Stimulated activated CD4-positive, alpha-beta T cell treated with anti-CD3 and anti-CD28 coated beads, Interleukin-1b, Interleukin-23, amount 100 ng/mL, for 1 hour (primary cell): ENCODE measurements at places on chromosomes 7 and 10.

DNA sequence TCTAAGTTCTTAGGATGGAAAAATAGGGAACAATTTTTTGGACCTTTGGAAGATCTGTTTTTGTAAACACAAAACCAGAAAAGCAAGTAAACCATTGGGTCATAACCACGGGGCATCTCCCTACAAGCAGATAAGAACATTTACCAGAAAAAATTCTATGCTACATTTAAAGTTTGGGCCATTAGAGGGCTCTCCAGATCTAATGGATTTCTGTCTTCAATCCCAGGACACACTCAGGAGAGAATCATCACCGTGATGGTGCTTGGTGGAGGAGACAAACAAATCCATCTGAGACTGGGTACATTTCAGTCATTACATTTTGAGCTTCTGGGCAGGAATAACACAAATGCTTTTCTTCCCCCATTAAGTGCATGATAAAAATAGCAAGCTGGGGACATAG is 178.4 kb upstream of the TARP start:
- DNase-seq: no peak

GRCh38 chr7:1512781-1513656 is 8.8 kb upstream of the INTS1 start:
- no peak for DNase-seq

- DNase-seq: no peak
Measured at GRCh38 chr10:69145329-69145728, 21.4 kb downstream of the VPS26A start.

DNA sequence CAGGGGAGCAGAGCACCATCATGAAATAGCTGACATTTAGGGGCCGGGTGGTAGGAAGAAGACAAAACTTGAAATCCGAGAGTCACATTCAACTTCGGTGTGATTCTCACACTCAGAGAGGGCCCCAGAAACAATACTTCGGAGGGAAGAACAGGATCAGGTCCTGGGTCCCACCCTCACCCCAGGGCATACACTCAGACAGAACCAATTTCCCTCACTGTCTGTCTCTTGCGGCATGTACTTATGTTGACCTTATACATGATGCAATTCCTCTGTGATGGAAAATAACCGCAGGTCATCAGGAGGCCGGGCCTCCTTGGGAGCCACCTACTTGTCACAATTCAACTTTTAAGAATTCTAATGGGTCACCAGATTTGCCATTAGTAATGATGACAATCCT is 26.3 kb upstream of the HMX3 start:
- no peak for DNase-seq

DNA sequence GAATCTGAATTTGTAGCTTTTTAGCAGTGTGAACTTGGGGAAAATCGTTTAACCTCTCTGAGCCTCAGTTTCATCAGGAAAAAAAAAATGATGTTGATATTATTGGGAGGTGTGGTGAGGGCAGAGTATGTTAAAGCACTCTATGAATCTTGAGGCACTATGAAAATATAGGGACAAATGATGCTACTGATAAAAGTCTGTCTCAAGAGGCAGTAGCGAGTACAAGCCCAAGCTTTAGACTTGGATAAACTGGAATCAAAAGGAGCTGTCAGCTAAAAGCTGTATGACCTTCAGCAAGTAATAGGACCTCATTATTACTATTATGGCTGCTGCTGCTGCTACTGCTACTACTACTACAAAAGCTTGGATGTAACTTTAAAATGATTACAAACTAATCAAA is 8.4 kb downstream of the ZNF277 start:
- DNase-seq: no peak

DNA sequence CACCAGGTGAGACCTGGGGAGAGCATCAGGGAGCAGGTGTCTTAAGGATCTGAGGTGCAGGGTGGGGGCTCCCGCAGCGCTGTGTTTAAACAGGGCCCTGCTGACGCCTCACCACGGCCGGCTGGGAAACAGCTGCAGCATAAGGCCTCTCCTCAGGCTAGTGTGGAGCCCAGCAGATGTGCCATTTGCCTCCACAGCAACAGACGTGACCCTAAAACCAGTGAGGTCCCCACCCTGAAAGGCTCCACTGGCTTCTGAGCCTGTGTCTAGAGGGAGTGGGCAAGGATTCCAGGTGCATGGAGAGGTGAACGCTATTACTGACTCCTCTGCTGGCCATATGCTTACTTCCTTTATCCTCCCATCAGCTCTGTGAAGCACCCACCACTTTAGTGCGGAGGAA is 47.8 kb downstream of the SYPL1 start:
- no peak for DNase-seq

DNA sequence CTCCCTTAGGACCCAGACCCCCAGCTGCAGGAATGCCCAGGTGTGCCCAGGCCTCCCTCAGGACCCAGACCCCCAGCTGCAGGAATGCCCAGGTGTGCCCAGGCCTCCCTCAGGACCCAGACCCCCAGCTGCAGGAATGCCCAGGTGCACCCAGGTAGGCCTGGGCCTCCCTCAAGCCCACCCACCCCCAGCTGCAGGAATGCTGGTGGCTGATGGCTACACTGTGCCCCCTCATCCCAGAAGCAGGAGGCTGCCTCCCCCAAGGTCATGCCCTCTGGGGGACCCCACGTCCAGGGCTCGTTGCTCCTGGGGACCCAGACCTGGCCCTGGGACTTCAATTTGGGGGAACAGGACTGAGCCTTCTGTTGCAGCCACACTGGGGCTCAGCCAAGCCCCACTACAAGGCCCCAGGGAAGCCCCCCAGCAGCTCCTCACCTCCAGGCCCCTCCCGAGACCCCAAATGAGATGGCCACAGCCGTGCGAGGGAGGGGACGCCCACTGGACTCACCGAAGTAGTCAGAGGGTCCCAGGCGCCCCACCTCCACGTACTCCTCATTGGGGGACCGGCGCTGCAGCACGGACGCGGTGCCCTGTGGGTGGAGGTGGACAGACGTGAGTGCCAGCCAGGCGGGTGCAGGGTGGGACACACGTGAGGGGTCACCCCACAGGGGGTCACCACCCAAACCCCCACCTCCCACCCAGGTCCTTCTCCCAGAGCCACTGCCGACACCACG is 31.4 kb upstream of the PDGFA start:
- DNase-seq: no peak

DNA sequence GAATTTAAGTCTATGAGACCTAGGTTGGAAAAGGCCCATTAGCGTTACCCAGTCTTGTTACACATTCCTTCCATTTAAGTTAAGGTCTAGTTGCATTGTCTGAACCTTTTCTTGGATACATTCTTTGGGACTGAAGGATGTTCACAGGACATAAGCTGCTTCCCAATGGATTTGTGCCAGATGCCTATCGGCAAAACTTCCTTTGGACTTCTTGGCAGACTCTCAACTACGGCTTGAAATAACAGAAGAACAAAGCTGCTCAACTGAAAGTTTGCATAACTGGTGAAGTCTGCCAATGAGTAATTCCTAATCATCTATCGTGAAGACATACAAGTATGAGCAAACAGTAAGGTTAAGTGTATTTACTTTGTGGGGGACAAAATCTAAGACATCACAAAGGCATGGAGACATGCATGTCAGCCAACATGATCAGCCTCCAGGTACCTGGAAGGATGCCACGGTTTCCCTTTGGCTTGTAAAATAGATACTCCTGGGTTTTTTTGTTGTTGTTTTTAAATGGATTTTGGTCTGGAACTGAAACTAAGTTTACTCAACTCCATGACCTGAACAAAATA is 35.4 kb downstream of the MALSU1 start:
- no peak for DNase-seq

DNA sequence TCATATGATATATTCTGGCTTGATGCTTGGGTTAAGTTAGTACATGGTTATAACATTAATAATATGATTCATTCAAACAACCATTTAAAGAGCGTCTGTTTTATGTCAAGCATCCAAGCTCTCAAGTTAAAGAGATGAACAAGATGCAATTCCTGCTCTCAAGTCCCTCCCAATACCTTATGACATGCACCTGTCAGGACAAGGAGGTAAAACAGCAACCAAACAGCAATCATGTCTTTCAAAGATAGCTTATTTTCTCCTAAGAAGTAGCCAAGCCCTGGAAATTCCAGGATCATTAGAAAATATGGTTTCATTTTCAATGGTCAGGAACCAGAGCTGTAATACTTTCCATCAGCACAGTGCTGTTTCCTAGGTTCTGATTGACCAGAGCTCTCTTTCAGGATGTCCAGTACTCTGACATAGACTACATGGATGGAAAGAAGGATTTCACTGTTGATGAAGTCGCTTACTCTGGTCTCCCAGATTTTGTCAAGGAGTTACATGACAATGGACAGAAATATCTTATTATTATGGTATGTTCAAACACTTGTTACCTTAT is 29.0 kb downstream of the MGAM2 start:
- no peak for DNase-seq

GRCh38 chr7:41451826-41452225 is 251.1 kb downstream of the INHBA start:
- DNase-seq: no peak
